ENCODE measurements at places on chromosomes 1 and 21.

- DNase-seq: no peak
These were observed 285.7 kb upstream of the ZP4 start for GRCh38 chr1:238176441-238176840.

GRCh38 chr21:20822666-20823065, 175.5 kb upstream of the NCAM2 start:
- H3K27ac ChIP-seq: no peak overlapping the region
- no peak overlapping the region for H3K4me3 ChIP-seq
- no peaks in the 10 kb centered on the region for H3K4me1 ChIP-seq
- H3K27me3 ChIP-seq: no peaks in the 10 kb centered on the region

GRCh38 chr1:111251570-111251969, 24.1 kb downstream of the CHI3L2 start:
- no peak for DNase-seq
- no peak overlapping the region for H3K4me3 ChIP-seq
- H3K27me3 ChIP-seq: no peaks in the 10 kb centered on the region
- H3K36me3 ChIP-seq: no peaks in the 10 kb centered on the region
- H3K27ac ChIP-seq: peak overlapping the region; percentile 66

DNA sequence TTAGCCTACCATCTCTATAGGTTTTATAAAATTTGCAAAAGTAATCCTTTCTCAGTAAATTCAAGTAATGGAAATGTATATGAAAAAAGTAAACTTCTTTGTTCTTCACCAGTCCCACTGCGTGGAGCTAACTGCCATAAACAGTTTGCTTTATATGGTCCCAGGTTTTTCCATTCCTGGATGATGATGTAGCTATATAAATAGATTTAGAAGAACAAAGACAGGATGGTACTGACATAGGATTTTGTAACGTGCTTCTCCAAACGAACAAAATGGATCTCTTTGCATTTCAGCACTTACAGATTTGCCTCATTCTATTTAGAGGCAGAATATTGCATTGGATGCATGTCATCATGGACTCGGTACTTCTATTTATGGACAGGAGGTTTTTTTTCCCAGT, 57.3 kb downstream of the SMYD2 start:
- H3K4me1 ChIP-seq: peaks cover 3% of the 10 kb centered on the region
- H3K27ac ChIP-seq: no peak overlapping the region

DNA sequence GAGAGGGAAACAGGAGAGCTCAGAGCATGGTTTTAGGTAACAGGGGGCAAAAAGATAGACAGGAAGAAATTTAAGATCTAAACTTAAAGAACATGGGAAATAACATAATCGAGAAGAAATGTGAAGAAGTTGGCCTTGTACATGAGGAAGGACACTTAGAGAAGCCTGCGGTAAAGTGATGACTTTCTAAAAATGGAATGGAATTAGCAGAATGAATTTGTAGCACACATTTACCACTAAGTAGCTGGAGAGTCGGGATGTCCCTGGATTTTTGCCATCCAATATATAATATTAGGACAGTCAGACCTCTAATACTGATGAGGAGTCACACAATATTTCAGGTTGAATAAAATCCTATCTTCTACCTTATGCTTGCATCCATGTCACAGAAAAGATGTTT, 77.7 kb upstream of the C1orf87 start:
- H3K4me1 ChIP-seq: no peaks in the 10 kb centered on the region
- no peak overlapping the region for H3K27ac ChIP-seq
- DNase-seq: no peak

GRCh38 chr1:12516741-12517140, 101.3 kb downstream of the DHRS3 start:
- peaks cover 80% of the 10 kb centered on the region for H3K4me1 ChIP-seq
- H3K27me3 ChIP-seq: no peaks in the 10 kb centered on the region
- H3K36me3 ChIP-seq: peaks cover 2% of the 10 kb centered on the region

- no peaks in the 10 kb centered on the region for H3K4me1 ChIP-seq
- no peak overlapping the region for H3K27ac ChIP-seq
- H3K36me3 ChIP-seq: no peaks in the 10 kb centered on the region
- no peak for DNase-seq
These were observed 195.0 kb upstream of the FOXD3 start for GRCh38 chr1:63127376-63127775.

DNA sequence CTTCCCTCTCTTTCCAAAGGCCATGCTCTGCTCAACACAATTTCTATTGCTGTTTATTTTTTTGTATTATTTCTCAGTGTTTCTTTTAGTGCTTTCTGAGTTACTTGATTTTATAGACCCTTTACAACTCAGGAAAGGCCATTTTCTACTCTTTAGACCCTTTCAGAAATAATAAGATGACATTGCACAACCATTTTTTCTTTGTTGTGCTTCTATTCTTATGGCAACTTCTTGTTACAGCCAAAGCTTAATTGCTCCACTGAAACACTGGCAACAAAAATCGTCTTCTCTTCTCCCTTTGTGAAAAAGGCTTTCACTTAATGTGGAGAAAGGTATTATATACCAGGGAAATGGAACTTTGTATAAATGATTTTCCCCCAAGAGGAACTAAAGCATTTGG, 39.0 kb upstream of the SAMSN1 start:
- peaks cover 1% of the 10 kb centered on the region for H3K27me3 ChIP-seq
- peaks cover 27% of the 10 kb centered on the region for H3K4me1 ChIP-seq
- H3K27ac ChIP-seq: no peak overlapping the region
- peak overlapping the region; percentile 13 for H3K4me3 ChIP-seq
- peaks cover 4% of the 10 kb centered on the region for H3K36me3 ChIP-seq
- DNase-seq: no peak

DNA sequence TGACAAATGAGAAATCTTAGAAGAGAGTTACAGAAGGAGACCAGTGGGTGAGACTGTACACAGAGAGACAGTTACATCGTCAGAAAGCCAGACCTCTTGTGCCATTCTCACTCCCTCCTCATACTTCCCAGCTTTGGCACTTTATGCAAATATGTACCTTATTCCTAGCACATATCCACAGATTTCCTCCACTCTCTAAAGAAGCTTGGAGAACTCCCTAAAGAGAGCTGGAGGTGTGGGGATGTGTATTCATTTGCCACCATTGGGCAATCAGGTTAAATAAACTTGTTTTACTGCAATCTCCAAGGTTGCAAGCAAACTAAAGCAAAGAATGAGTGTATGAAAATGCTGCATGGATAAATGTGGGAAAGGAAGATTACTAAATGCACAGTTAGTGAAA, 380.9 kb upstream of the PRMT6 start:
- H3K4me1 ChIP-seq: no peaks in the 10 kb centered on the region
- no peaks in the 10 kb centered on the region for H3K27me3 ChIP-seq
- H3K27ac ChIP-seq: no peak overlapping the region
- DNase-seq: no peak
- no peaks in the 10 kb centered on the region for H3K36me3 ChIP-seq

DNA sequence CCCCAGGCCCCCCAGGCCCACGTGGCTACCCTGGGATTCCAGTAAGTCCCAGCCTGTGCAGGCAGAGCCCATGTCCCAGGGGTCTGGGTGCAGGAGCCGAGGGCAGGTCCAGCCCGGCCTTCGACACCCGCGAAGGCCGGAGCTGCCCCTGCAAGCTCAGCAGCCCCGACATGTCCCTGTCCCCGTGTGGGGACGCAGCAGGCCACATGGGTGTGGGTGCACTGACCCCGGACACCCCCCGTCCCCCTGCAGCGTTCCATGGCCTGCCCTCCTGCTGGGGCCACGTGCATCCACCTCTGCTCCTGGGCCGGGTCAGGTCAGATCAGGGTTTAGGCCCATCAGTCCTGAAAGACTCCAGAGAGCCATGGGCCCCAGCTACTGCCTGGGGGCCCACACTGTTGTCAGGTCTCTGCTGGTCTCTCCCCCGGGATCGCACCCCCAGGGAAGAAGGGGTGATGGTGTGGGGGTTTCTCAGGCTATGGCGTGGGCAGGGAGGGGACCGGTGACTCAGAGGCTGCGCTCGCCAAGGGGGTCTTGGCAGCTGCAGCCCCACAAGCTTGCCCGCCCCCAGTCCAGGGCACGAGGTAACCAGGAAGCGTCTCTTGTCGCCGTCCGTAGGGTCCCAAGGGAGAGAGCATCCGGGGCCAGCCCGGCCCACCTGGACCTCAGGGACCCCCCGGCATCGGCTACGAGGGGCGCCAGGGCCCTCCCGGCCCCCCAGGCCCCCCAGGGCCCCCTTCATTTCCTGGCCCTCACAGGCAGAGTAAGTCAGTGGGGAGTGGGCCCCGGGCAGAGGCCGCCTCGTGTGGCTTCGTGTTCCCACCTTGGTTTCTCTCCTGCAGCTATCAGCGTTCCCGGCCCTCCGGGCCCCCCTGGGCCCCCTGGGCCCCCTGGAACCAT, 37.5 kb downstream of the SLC19A1 start:
- no peak overlapping the region for H3K4me3 ChIP-seq
- H3K4me1 ChIP-seq: no peaks in the 10 kb centered on the region
- DNase-seq: no peak
- no peaks in the 10 kb centered on the region for H3K27me3 ChIP-seq

DNA sequence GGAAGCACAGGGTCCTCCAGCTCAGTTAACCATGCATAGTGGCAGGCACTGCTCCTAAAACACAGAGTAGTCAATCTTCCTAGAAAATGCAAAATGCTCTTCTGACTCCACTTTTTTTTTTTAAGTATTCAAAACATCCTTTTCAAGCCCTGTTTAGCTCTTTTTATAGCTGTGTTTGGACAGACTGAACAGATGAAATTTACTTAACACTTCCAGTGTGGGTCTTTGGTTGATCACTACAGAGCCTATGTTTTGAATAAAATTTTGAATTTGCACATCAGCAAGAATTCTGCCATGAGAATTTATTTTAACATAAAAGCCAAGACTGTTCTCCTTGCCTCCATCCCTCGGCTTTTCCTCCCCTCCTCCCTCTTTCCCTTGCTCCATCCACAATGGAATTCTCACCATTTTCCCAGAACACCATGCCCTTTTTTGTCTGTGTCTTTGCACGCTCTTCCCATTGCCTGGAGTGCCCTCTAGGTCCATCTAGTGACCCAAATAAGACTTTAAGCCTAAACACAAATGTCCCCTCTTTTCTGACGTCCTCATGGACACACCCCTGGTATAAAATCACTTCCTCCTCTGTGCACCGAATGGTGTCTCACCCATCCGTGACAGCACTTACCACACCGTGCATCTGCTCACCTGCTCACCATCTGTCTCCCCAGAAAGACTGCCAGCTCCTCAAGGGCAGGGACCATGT, 24.0 kb upstream of the CPT2 start:
- DNase-seq: no peak
- no peaks in the 10 kb centered on the region for H3K36me3 ChIP-seq
- peaks cover 5% of the 10 kb centered on the region for H3K4me1 ChIP-seq
- H3K4me3 ChIP-seq: no peak overlapping the region
- H3K27ac ChIP-seq: peak overlapping the region; percentile 21

- no peaks in the 10 kb centered on the region for H3K27me3 ChIP-seq
- H3K36me3 ChIP-seq: no peaks in the 10 kb centered on the region
- no peaks in the 10 kb centered on the region for H3K4me1 ChIP-seq
- DNase-seq: no peak
These were observed 183.2 kb upstream of the VAMP3 start for GRCh38 chr1:7587773-7588456.

DNA sequence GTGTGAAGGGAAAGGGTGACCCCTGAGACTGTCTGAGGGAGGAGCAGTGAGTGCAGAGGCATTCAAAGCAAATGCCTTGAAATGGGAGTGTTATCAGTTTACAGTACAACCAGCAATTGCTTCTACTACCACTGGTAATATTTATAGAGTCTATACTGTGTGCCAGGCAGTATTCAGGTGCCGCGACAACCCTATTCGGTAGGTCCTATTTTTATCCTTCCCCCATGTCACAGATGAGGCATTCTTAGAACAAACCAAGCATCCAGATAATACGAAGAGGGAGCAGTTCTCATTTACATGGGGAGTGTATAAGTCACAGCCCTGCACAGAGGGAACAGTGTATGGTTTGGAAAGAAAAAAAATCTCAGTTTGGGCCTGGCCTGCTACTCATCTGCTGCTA, 18.3 kb downstream of the ROR1 start:
- H3K4me3 ChIP-seq: no peak overlapping the region
- peaks cover 7% of the 10 kb centered on the region for H3K27me3 ChIP-seq
- H3K27ac ChIP-seq: no peak overlapping the region
- no peaks in the 10 kb centered on the region for H3K36me3 ChIP-seq
- DNase-seq: no peak

GRCh38 chr1:41718497-41718896, 200.2 kb downstream of the HIVEP3 start:
- peaks cover 67% of the 10 kb centered on the region for H3K4me1 ChIP-seq
- H3K36me3 ChIP-seq: no peaks in the 10 kb centered on the region
- H3K27ac ChIP-seq: no peak overlapping the region

DNA sequence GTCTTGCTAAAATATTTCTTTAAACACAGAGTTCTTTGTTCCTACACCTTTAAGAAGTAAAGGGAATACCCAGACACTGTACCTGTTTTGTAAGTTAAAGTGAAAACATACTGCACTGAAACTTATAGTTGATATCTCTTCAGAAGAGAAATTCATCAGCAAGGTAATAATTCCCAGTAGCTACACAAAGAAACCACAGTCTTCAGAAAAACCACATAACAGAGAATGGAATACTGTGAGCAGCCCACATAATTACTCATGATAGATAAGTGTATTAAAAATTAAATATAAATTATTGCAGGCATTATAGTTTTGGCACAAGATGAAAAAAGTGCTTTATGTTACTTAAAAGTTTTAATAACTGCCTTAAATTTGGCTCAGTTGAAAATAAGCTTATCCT, 276.6 kb downstream of the SETD4 start:
- H3K27ac ChIP-seq: no peak overlapping the region
- no peaks in the 10 kb centered on the region for H3K36me3 ChIP-seq
- H3K27me3 ChIP-seq: peaks cover 21% of the 10 kb centered on the region

DNA sequence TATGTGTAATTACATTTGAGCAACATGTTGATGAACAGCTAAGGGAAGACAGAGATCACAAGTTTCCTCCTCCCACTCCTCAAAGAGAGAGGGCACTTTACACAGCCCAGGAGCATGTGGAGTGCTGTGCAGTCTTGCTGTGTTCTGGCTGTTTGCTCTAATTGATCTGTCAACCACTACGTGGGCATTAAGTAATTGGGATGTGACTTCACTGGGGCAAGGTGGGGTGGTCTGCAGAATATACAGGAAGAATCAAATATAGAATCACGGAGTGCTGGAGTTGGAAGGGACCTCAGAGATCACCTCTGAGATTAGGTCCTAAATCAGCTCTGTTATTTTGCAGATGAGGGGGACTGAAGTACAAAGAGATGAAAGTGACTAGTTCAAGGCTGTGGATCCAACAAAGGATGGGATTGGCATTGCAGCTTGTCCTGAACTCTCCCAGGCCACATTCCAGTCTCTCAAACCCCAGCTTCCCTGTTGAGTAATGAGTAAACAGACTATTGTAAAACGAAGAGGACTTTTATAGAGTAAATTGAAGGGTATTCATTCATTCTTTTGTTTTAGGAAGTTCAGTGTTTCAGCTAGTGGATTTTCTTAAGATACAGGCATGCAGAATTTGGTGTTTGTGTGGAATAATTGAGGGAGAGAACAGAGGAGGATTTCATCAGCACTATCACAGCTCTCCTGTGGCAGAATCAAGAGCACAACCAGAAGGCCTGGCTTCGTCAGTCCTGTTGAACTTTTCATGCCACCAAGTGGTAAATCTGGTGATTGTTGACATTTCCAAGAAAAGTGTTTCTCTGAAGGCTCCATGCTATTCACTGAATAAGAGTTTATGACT, 22.4 kb downstream of the NOS1AP start:
- H3K4me3 ChIP-seq: no peak overlapping the region
- H3K27me3 ChIP-seq: peaks cover 23% of the 10 kb centered on the region
- no peaks in the 10 kb centered on the region for H3K4me1 ChIP-seq
- DNase-seq: no peak
- H3K27ac ChIP-seq: no peak overlapping the region

GRCh38 chr1:66360285-66360724, 173.6 kb upstream of the SGIP1 start:
- H3K27me3 ChIP-seq: no peaks in the 10 kb centered on the region
- no peak overlapping the region for H3K4me3 ChIP-seq
